ENCODE measurements at places on chromosomes 3 and 15. TPM values are rescaled to one million over a fixed set of nuclear protein-coding genes. Genes with fewer than 3 reads are reported as not detected.

GRCh38 chr3:174101244-174101643 lies 703.7 kb downstream of the NLGN1 start:
- H3K27me3 ChIP-seq = no peaks in the 10 kb centered on the region
- no peak overlapping the region for H3K27ac ChIP-seq
- DNase-seq = no peak
- H3K36me3 ChIP-seq = no peaks in the 10 kb centered on the region

GRCh38 chr3:108744762-108745161 lies 12.4 kb downstream of the RETNLB start:
- no peak for DNase-seq
- no peak overlapping the region for H3K27ac ChIP-seq
- H3K4me1 ChIP-seq = no peaks in the 10 kb centered on the region

- no peaks in the 10 kb centered on the region for H3K4me1 ChIP-seq
- H3K27me3 ChIP-seq = peaks cover 9% of the 10 kb centered on the region
- no peaks in the 10 kb centered on the region for H3K36me3 ChIP-seq
- H3K27ac ChIP-seq = no peak overlapping the region
Observed at GRCh38 chr15:86919581-86919980, 839.9 kb downstream of the AGBL1 start.

Gene MITF
- total RNA-seq = 10.8 TPM

Data from Panc1 (cell line).